Activated T-cell treated with anti-CD3 and anti-CD28 coated beads for 1 hour (primary cell): ENCODE measurements at places on chromosomes 5 and 9.

GRCh38 chr9:95131023-95131943 lies 186.2 kb downstream of the FANCC start:
- peak; percentile 22 for DNase-seq

- DNase-seq, result no peak
These were observed 398.0 kb downstream of the ADGRV1 start for GRCh38 chr5:90956511-90957097.

DNA sequence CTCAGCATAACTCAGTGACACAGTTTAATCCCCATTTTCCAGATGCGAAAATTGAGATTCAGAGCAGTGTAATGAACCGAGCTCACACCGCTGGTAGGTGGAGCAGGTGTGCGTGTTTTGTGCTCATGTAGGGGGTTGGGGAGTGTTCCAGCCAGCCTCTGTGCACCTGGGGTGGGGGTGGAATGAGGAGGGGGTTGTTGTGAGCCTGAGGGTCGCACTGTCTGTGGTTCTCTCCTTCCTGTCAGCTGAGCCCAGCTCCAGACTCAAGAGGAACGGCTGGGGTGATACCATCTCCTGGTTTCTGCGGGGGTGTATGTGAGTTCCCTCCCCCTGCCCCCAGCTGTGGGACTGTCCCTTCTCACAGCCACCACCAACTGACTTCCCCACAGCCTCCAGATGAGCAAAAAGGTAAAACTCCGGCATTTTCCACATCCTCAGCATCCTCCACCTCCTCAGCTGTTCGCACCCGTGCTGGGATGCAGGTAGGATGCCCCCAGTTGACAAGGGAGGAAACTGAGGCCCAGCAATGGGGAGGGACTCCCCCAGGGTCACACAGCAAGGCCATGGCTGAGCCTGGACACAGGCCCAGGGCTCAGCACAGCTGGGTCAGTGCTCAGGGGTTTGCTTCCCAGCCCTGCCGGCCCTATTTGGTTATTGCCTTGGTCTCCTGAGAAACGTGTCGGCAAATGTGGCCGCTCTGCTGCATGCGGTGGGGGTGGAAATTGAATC lies 2.1 kb downstream of the SH2D3C start:
- peak; percentile 66 for DNase-seq

DNA sequence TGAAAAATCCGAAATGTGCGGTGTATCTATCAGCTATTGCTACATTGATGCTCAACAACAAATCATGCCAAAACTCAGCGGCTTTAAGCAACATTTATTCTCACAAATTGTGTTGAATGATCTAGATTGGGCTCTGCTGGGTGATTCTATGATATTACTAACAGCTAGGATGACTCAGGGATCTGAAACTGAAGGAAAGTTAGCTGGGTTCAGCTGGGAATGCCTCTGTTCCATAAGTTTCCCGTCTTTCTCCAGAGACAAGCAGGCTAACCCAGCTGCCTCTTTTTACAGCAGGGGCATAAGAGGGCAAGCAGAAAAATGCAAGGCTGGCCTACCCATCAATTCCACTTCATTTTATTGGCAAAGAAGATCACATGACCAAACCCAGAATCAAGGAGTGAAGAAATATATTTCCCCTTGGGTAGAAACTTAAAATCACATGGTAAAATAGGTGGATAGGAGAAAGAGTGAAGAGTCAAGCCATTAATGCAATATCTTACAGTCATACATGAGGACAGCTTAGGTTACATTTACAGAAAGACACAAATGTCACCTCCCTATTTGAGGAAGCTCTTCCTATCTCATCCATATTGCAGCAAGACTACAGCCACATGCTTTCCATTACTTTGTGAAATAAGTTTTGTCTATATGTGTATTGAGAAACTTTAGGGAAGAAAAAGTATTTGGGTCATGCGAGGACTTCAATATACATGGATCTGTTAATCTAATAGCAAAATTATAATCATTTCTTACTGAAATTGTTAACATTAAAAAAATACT lies 30.8 kb downstream of the IL7R start:
- DNase-seq, result no peak

DNA sequence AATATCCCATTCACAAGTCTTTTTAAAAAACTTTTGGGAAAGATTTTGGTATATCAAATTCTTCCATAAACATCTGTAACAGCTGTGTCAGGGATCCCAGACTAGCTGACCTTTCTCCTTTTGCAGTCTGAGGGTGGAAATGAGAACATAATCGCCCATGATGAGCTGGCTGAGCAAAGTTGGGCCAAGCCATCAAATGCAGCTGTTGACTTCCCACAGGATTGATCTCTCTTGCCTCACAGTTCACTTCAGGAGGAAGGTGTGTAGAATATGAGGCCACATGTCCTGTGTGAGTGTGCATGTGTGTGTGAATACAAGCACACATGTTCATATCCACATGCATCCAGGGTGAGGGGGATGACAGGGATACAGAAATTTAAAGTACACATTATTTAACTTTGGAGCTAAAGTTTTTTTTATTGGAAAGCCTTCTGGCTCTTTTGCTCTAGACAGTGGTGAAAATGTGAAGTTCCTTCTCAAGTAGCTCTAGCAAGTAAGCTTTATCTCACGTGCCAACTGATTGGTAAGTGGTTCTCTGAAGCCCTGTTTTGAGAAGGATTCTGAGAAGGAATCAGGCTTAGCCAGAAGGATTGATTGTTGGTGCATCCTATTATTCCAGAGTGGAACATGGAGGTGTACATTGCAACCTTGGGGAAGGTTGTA lies 468.8 kb upstream of the DMAC1 start:
- DNase-seq, result no peak

DNA sequence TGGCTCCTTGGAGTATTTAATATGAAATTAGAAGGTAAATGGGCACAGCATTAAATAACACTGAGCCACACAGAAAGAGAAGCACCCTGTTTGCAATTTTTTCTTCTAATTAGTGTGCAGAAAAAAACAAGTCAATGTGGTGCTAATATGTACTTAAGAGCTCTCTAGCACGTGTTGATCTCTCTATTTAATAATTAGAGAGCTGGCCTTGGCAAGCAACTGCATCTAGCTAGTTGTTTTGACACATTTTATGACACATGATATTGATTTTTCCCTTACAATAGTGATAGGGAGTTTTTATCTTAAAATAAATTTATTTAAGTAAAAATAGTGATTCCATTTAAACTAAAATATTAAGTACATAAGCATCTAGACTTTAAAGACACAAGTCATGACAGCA lies 54.5 kb upstream of the NUDT12 start:
- no peak for DNase-seq

DNA sequence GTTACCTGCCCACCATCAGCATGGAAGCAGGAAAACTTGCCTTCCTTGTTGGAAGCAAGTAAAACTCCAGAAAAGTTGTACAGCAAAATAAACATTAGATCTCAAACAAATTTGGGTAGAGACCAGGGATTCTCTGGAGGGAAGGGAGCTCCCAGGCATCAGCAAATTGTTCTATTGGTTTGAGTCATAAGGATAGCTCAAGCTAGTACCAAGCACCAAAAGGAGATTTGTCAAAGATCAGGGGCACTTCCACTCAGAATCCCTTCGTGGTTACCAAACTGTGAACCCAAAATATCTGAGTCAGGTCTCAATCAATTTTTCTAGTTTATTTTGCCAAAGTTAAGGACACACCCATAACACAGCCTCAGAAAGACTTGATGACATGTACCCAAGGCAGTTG lies 37.8 kb downstream of the DNAJB5 start:
- DNase-seq, result no peak

GRCh38 chr5:10913841-10914240 lies 152.8 kb upstream of the DAP start:
- no peak for DNase-seq

DNA sequence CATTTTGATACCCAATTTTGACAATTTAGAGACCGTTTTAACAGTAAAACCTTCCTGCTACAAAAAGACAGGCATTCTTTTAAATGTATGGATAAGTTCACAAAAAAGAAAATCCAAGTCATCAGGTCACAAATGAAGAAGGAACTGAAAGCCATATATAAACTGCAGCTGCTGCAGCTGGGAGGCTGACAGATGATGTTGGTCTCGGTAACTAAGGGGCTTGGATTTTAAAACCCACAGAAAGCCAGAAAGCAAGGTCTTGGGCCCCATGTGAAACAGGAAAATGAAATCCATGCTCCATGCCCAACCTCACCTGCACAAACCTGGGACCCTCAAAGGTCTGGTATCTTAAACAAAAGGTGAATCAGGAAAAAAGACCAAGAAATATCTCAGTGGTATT lies 15.7 kb upstream of the C5orf34 start:
- DNase-seq, result no peak

DNA sequence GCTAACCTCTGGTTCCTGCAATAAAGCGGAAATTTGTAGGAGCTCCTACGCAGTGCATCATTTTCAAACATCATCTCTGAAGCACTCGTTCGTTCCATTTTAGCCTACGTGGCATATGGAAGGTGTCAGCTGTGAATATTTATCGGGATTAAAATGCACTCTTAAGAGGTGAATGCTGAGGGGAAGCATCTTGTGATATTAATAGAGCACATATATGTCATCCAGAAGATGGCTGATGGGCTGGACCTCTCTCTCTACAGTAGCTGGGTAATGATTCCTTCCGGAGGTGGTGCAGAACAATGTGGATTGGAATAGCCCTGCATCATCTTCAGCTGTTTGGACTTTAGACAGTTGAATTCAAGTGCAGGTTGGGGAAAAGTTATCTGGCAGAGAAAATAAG lies 478.7 kb downstream of the DMAC1 start:
- DNase-seq, result no peak

DNA sequence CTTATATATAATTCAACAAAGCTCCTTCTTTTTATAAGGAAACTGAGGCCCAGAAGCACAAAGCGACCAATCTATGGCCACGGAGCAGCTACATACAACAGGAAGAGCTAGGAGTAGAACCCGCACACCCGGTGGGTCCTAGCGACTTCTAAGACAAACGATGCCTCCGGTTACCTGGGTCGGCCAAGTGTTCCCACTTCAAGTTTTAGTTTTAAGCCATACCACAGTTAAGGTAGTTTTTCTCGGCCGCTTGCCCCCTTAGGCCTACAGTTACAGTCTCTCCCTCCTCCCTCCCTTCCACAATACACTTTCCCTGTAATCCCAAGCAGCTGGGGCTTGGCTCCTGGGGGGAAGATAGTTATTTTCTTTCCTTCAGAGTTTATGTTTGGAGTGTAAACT lies 533 bp downstream of the SREK1IP1 start:
- DNase-seq, result peak; percentile 2
